ENCODE measurements at places on chromosomes 2 and 18.

- no peak for DNase-seq
These were observed 797 bp downstream of the NXPH2 start for GRCh38 chr2:138779406-138779780.

DNA sequence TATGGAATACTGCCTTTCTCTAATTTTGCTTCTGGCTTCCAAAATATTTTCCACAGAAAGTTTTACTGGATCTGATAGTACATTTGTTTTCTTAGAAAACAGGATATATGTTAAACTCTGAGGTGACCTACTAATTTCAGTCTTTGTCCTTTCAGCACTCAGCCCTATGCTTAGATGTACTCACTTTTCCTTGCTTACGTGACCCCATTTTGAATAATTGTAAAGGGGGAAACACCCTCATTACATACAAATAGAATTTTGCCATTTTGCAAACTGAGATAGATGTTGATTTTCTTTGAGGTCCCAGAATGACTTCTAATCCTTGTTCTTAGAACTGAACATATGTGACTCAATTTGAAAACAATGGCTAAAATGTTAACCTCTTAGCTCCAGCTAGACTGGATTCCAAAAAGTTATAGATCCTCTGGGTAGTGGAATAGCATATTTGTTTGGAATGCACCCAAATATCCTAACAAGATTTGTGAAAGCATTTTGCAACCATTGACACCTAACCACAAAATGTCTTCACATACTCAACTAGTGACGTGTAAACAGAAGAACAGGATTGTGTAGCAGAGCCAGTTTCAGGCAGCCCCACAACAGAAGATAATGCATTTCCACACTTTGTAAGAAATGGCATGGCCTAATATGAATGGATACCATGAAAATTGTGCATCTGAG is 44.8 kb upstream of the EHBP1 start:
- no peak for DNase-seq

DNA sequence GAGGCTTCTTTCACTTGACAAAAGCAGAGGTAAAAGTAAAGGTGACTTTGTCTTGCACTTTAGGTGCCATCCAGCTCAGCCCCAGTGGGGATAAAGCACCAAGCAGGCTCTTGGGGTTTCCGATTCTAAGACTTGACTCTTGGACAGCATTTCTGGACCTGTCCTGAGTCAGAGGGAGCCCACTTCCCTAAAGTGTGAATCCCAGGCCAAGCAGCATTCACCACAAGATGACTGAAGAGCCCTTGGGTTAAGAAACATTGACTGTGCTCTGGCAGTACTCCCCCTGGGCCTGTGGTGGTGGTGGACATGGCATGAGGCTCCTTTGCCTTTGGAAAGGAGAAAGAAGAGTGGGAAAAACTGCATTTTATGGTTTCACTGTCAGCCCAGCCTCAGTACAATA is 638.0 kb upstream of the VRK2 start:
- DNase-seq = no peak

GRCh38 chr2:96120991-96121390 is 4.6 kb upstream of the ADRA2B start:
- DNase-seq = no peak
